ENCODE measurements at places on chromosomes 7 and 10. TPM values are rescaled to one million over a fixed set of nuclear protein-coding genes. Genes with fewer than 3 reads are reported as not detected.

The ACTR3C gene
- polyA plus RNA-seq: 5.2 TPM

The ST8SIA6 gene
- polyA plus RNA-seq: not detected

The ZNF680 gene
- 10.4 TPM for polyA plus RNA-seq

The LRRC17 gene
- not detected for polyA plus RNA-seq

The RBP3 gene
- polyA plus RNA-seq: not detected

The GLI3 gene
- not detected for polyA plus RNA-seq

The FLNC gene
- not detected for polyA plus RNA-seq

The IGFBP3 gene
- polyA plus RNA-seq: 0.33 TPM

The IL2RA gene
- 27.2 TPM for polyA plus RNA-seq

The SCIN gene
- polyA plus RNA-seq: 1.6 TPM

The IL15RA gene
- 6.4 TPM for polyA plus RNA-seq

The HNRNPF gene
- polyA plus RNA-seq: 242 TPM

The LRGUK gene
- polyA plus RNA-seq: 0.08 TPM

The TMEM178B gene
- not detected for polyA plus RNA-seq

The AKR1C4 gene
- polyA plus RNA-seq: not detected

The BMPER gene
- polyA plus RNA-seq: not detected

The MYO1G gene
- 167 TPM for polyA plus RNA-seq

The ASB4 gene
- not detected for polyA plus RNA-seq

The BTBD16 gene
- not detected for polyA plus RNA-seq

The CD36 gene
- 0.69 TPM for polyA plus RNA-seq

The CCDC172 gene
- polyA plus RNA-seq: not detected

The CFAP70 gene
- polyA plus RNA-seq: 0.43 TPM

The AKR1C8 gene
- not detected for polyA plus RNA-seq

The CPED1 gene
- 3.8 TPM for polyA plus RNA-seq

The CCZ1 gene
- 39.9 TPM for polyA plus RNA-seq

The ATP6V0E2 gene
- 51.8 TPM for polyA plus RNA-seq

The ACHE gene
- not detected for polyA plus RNA-seq

The LIPN gene
- polyA plus RNA-seq: 0.31 TPM

The CPVL gene
- 1.6 TPM for polyA plus RNA-seq

The NCOA4 gene
- polyA plus RNA-seq: 110 TPM

The CPA2 gene
- polyA plus RNA-seq: not detected

The SEC23IP gene
- polyA plus RNA-seq: 42.4 TPM

The CTNNA3 gene
- polyA plus RNA-seq: 1.0 TPM

The ENKUR gene
- polyA plus RNA-seq: 2.7 TPM

The MMRN2 gene
- polyA plus RNA-seq: not detected

The SAMD9L gene
- polyA plus RNA-seq: 57.3 TPM

The NHLRC2 gene
- polyA plus RNA-seq: 11.5 TPM

All from IgD-negative memory B cell (primary cell).